NCI-H2029 treated with DMSO at 0.1 percent for 48 hours (cell line): ENCODE measurements at places on chromosomes 1 and 21.

GRCh38 chr1:2381741-2382620 is 9.4 kb downstream of the MORN1 start:
- DNase-seq: no peak

DNA sequence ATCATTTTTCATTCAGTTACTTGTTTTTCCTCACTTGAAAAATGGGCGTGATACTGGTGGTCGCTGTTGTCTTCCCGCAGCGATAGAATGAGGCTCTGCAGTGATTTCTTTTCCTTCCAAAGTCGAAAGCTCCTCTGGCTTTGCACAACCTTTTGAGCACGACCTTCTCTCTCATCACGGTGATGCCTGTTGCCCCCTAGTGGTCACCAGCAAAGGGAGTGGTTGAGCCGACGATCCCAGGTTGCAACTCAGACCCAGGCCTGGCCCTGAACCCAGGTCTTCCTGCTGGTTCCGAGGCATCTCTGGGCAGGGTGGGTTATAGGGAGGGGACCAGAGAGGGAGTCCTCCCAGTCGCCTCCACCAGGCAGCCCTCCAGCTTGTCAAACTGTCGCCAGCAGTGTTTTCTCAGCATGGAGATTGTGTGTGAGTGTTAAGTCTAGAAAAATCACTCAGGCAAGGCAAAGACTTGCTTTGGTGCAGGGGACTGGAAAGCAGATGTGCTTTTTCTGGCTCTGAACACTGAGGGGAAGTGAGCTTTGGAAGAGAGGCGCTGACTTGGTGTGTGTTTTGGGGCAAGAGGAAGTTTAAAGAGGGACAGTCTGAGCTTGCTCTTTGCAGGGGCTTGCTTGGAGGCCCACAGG is 285.3 kb downstream of the CAMTA1 start:
- DNase-seq: peak; percentile 29

DNA sequence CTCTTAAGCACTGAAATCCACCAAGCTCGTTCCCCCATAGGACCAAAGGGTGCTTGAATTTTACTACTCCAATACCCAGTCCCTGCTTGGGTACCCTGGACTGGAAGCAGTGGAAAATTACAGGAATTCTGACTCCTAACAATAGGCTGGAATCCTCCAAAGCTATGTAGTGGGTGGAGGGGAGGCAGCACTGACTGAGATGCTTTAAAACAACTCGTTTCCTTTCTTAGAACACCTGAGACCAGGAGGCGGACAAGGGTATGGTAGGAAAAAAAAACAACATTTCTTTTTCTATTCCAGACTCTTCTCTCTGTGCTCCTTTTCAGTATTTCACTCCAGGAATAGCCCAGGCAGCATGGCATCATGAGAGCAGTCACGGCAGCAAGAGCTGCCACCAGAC is 2.3 kb downstream of the PEF1 start:
- DNase-seq: no peak

GRCh38 chr1:67653304-67653703 is 31.7 kb upstream of the GADD45A start:
- DNase-seq: no peak

DNA sequence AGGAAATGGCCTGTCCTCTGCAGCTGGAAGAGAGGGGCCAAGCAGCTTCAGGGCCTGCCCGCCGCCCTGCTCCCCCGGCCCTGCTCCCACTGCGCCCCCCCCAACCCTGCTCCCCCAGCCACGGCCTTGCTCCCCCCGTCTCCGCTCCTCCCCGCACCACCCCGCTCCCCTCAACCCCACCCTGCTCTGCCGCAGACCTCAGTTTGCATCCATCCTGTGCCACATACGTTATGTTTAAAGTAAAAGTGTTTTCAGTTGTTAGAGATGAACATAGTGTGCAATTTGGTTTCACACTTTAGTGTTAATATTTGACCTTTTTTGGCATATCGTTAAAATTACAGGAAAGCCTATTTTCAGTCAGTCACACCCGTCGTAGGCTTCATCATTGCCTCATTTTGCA is 34.1 kb upstream of the DIP2A start:
- DNase-seq: no peak
